Eye (tissue), 1 donor: ENCODE measurements at places on chromosomes 7 and 10.

DNA sequence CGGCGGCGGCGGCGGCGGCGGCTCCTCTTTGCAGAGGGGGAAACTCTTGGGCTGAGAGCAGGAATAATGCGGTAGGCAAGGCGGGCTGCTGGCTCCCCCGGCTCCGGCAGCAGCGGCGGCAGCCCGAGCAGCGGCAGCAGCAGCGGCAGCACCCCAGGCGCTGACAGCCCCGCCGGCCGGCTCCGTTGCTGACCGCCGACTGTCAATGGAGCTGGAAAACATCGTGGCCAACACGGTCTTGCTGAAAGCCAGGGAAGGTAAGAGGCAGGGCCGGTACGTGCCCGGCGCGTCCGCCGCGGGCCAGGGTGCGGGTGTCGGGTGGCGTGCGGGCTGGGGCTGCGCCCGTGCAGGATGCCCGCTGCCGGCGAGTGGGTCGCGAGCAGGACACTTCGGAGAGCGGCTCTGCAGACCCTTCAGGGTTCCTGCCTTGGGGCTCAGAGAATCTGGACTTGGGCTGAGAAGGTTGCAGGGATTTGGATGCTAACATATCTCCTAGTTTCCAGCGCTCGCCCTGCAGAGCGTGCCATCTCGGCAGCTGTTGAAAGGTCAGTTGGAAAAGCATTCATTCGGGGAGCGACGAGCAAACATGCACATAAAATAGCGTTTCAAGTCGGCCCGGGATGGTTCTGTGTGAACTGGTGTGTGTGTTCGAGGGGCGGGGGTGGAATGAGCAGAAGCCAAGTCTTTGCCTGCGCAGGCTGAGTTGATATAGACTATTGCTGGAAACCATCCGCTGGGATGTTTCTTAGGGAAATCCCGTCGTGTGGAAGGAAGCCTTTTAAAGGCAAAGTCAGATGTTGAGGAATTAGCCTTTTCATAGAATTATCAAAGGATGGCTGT, 562 bp downstream of the GRK5 start:
- peak; percentile 85 for DNase-seq

GRCh38 chr7:23965296-23965695, 255.3 kb downstream of the STK31 start:
- DNase-seq, result no peak

DNA sequence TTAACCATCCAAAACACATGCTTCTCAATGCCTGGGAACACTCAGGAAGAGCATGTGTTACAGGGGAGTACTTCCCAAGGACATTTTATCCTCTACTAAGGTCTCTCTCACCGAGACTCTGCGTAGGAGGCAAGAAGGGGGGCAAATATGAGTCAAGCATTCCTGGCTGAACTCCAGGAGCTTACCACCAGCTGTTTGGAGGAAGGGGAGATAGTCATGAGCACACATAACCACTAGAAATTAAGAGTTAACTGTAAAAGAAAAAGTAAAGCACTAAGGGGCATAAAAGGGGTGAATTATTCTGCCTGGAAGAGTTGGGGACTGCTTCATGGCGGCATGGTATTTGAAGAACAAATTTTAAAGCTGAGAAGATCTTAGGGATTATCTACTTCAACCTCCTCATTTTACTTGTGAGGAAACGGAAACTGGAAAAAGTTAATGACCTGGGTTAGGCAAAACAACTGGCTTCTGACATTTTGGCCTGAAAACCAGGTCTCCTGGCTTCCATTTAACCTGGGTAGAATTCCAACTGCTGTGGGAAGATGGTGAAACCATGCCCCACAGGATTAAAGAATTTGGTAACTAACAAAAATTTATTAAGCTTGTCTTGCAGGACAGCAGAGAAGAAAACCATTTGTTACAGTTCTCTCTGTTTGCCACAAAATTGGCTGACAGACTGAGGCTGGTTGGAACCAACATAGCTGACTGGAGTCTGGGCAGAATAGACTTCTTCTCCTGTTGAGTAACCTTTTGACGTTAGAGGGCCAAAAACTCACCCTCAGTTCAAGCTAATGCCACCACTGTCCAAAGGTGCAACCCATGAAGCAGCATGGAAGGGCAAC, 85.5 kb downstream of the SLC25A13 start:
- DNase-seq, result peak; percentile 49

GRCh38 chr7:99918959-99919813, at the start of gene TRIM4:
Gene TRIM4, minus strand, starts transcription at chr7:99919530. Its CDS starts 129 bp downstream, at chr7:99919401.
- DNase-seq, result peak; percentile 93
